Activated CD8-positive, alpha-beta memory T cell treated with anti-CD3 and anti-CD28 coated beads, Interleukin-2, amount 10 ng/mL, durations not matched to agents 7 days and 5 days (primary cell): ENCODE measurements at places on chromosomes 1 and 21.

GRCh38 chr1:9890224-9890731 is 19.8 kb downstream of the CTNNBIP1 start:
- DNase-seq = no peak

GRCh38 chr21:35102488-35103371 is 53.6 kb upstream of the RUNX1 start:
- no peak for DNase-seq

- no peak for DNase-seq
Measured at GRCh38 chr1:239999170-239999569, 92.5 kb upstream of the FMN2 start.

- no peak for DNase-seq
Measured at GRCh38 chr1:62528015-62528414, 69.3 kb upstream of the ANGPTL3 start.

- peak; percentile 42 for DNase-seq
Measured at GRCh38 chr1:163361123-163361934, 39.6 kb downstream of the NUF2 start.

GRCh38 chr21:36563341-36563926 is 83.5 kb upstream of the CLDN14 start:
- DNase-seq = no peak

GRCh38 chr1:89611721-89612120 is 21.2 kb upstream of the LRRC8C start:
- DNase-seq = no peak

DNA sequence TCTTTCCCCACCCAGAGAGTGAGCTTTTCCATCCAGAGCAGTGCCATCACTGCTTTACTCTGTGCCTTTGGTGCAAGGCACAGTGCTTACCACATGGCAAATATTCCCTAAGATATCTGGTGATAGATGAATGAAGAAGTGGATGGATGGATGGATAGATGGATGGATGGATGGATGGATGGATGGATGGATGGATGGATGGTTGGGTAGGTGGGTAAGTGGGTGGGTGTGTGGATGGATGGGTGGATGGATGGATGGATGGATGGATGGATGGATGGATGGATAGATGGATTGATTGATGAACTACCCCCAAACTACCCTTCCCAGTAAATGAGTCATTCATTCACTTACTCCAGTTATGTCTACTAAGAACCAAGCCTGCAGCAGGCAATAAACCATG is 42.9 kb upstream of the SLC44A3 start:
- no peak for DNase-seq

DNA sequence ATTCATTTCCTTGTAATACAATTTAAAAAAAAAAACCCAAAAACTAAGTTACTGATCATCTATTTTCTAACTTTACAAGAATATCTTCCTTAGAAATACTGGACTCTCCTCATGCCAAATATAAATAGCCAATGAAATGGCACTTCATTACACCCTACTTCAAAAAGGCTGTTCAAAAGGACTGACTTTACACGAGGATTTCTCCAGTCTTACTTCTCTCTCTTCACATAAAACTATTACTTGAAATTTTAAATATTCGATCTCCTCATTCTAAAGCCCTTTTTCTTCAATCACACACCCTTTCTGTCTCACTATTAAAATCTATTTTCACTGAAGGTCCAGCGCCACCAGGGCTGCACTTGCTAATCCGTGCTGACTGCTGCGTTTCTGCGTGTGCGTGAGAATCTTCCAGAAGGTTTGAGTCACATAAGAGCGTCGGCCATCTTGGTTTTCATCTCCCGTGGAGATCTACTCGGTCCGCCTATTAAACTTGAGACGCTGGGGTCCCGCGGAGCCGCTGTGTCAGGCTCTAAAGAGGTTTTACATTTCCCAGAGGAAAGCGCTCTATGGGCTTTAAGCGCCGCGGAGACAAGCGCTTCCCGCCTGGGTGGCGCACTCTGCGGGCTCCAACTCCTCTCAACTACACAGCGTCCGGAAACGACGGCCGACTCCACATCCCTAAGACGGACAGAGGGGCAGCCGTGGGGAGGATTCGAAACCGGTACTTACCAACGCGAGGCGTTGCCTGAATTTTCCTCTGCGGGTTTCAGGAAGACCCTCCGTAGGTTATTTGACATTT is 631 bp downstream of the LRIF1 start:
- DNase-seq = peak; percentile 78

- DNase-seq = no peak
Measured at GRCh38 chr21:23541571-23541970, 2065.7 kb downstream of the MRPL39 start.

- DNase-seq = no peak
Measured at GRCh38 chr1:33966346-33967141, 102.7 kb downstream of the HMGB4 start.

GRCh38 chr1:200150721-200151120 is 123.2 kb downstream of the NR5A2 start:
- peak; percentile 44 for DNase-seq

GRCh38 chr1:105210747-105211146 is 1461.0 kb downstream of the AMY1C start:
- DNase-seq = no peak

GRCh38 chr1:161139766-161140165 is 7.3 kb upstream of the DEDD start:
- DNase-seq = no peak
